ENCODE measurements at places on chromosomes 7 and 10.

GRCh38 chr7:32228601-32229000 is 158.4 kb upstream of the PDE1C start:
- DNase-seq: no peak

DNA sequence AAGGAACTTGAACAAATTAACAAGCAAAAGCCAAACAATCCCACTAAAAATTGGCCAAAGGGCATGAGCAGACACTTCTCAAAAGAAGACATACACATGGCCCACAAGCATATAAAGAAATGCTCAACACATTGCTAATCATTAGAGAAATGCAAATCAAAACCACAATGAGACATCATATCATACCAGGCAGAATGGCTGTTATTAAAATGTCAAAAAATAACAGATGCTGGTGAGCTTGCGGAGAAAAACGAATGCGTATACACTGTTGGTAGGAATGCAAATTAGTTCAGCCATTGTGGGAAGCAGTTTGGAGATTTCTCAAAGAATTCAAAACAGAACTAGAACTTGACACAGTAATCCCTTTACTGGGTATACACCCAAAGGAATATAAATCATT is 311.7 kb upstream of the HPS1 start:
- DNase-seq: no peak

GRCh38 chr10:133275684-133276092 is 980 bp downstream of the ADAM8 start:
- DNase-seq: peak; percentile 72

GRCh38 chr7:45026984-45027773 is 27.2 kb downstream of the CCM2 start:
- peak; percentile 31 for DNase-seq

DNA sequence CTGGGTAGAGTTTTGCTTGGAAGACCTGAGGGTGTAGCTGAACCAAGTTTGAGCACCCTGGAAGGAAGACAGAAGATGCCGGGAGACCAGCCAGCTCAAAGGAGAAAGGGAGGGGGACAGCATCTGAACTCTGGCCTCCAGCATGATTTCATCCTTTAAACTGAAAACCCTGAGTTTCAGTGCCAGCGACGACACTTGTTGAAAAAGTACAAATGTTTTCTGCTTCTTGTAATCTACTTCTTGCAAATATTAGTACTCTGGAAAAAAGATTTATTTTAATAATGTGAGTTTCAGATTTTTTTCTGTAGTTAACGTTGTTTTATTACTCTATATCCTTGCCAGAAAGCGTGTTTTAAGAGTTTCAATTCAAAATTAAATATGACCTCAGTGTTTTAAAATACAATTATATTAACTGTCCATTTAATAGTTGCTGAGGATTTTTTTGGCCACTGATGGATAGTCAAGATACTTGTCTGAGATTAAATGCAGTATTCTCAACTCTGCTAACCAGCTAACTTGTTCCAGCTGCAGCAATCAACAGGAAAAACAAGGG is 227.7 kb downstream of the MGMT start:
- DNase-seq: no peak

DNA sequence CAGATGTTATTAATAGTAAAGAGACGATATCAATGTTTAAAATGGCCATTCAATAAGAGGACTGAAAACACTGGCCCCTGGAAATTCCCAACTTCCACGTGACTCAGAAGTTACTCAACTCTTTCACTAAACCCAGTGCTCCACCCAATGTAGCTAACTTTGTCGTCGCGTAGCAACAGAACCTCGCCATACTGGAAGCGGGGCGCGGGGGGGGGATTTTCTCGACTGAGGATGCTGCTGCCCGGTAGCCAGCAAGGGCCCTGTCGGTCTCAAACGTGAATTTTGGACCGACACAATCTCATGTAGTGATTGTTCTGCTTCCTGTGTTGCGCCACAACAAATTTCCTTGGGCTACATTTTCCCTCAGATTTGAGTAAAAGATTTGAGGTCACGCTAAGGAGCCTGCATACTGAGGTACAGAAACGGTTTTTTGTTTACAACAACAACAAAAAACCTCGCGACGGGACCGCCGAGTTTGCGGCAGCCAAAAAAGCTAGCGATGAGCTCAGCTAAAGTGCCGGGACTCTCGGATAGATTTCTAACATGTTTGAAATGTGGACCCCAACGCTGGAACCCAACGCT is 977 bp upstream of the SFR1 start:
- DNase-seq: peak; percentile 93

DNA sequence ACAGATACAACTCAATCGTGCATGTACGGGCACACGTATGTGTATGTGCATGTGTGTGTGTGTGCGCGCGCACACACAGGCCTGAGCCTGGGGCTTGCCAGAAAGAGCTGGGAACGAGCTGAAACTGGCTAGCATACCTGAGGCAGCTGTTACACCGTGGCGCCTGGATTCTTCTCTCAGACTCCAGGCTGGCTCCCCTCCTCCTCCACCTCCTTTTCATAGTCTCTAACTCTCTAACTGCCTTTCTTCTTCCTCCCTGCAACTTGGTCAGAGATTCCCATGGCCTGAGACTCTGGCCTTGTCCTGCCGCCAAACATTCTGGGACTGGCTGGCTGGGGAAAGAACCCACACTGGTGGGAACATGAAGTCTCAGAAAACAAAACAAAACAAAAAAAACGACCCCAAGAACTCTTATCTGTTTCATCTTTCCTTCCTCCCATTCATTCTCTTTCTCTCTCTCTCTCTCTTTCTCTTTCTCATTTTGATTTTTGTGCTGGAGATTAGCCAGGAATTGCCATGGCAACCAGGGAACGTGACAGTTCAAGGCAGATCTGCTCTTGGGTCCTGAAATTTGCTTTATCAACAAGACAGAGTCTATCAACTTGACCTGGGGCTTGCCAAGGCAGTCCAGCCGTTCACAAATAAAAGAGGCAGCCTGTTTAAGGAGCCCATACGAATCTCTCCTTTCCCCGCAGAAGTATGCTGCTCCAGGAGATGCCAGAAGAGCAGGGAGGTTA is 76.8 kb upstream of the SEM1 start:
- DNase-seq: no peak

DNA sequence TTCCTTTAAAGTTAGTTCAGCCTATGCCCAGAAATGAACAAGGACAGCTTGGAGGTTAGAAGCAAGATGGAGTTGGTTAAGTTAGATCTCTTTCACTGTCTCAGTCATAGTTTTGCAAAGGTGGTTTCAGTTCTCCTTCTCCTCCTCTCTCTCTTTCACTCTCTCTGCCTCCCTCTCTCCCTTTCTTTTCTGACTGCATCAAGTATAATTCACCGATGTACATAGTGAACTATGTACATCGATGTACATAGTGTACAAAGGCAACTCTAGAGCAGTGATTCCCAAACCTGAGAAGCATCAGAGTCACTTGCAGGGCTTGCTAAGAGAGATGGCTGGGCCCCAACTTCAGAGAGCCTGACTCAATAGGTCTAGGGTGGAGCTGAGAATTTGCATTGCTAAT is 1259.7 kb downstream of the TYW1 start:
- DNase-seq: no peak

GRCh38 chr7:66617295-66617694 is 11.4 kb upstream of the KCTD7 start:
- DNase-seq: no peak

- DNase-seq: no peak
These were observed 89.5 kb downstream of the ANK3 start for GRCh38 chr10:60299961-60300883.

- DNase-seq: no peak
These were observed 25.1 kb downstream of the SLC25A40 start for GRCh38 chr7:87850836-87851593.

GRCh38 chr7:16685535-16685934 is 39.6 kb downstream of the BZW2 start:
- no peak for DNase-seq

GRCh38 chr10:5904227-5904626 is 14.2 kb downstream of the FBH1 start:
- DNase-seq: no peak

DNA sequence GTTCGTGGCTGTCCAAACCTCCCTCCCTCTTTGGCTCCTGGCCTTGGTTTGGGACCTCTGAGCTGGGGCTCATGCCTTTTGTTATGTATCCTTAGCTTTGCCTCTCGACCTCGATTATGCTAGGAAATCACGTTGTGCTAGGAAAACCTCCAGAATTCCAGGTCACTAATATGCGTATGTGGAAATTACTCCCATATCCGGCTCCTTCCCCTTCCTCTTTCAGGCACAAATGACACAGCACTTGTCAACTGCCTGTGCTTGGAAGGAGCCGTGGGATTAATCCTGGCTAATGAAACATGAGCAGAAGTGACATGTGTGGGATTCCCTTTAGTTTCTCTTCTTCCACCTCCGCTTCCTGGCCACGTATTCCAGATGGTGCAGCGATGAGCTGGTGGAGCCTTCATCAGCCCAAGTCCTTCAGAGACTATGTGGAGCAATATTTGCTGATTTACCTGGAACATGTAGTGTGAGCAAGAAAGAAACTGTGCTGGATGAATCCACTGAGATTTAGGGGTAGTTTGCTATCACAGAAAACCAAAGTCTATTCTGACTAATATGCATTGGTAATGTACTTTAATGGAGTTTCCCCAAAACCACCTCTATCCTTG is 149.2 kb downstream of the REEP3 start:
- DNase-seq: no peak

DNA sequence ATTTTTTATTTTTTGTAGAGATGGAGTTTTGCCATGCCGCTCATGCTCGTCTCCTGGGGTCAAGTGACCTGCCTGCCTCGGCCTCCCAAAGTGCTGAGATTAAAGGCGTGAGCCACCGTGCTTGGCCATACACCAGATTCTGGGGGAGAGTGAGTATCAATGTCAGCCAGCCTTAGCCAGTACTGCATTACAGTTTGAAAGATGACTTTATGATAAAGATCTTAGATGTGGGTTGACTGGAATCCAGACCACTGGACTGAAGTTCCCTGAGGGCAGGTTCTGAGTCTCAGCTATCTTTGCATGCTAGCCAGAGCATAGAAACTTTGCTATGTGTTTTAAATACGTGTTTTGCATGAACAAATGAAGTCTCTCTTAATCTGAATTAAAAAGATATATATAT is 117.2 kb upstream of the EFCAB10 start:
- DNase-seq: no peak
